Aorta (tissue), 5 donors: ENCODE measurements at places on chromosomes 6 and 20.

GRCh38 chr20:57457243-57458095 lies 66.3 kb downstream of the RBM38 start:
- peak; percentile 79 for DNase-seq

GRCh38 chr6:81790034-81790433 lies 37.6 kb upstream of the TENT5A start:
- DNase-seq = no peak

- no peak for DNase-seq
These were observed 99.2 kb downstream of the NKAIN2 start for GRCh38 chr6:123902738-123903313.

DNA sequence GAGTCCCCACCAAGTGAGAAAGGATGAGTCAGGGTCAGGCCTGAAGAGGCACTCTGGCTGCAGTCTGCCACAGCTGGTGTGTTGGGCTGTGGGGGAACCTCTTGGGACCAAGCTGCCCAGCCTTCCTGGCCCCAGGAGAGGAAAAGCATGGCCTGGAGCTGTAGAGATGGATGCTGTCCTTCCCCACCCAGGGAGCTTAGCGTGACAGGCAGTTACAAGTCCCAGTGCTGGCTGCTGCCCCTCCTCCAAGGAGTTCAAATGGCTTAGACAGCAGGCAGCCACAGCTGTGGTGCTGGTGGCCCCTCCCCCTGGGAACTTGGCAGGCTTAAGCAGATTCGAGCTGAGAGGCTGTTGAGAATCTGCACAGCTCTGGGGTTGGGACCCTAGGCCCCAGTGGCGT lies 253.2 kb downstream of the PLCB1 start:
- DNase-seq = no peak

GRCh38 chr6:166333172-166333995 lies 9.0 kb downstream of the SFT2D1 start:
- no peak for DNase-seq

GRCh38 chr6:35784200-35784599 lies 3.4 kb downstream of the CLPSL1 start:
- DNase-seq = no peak

DNA sequence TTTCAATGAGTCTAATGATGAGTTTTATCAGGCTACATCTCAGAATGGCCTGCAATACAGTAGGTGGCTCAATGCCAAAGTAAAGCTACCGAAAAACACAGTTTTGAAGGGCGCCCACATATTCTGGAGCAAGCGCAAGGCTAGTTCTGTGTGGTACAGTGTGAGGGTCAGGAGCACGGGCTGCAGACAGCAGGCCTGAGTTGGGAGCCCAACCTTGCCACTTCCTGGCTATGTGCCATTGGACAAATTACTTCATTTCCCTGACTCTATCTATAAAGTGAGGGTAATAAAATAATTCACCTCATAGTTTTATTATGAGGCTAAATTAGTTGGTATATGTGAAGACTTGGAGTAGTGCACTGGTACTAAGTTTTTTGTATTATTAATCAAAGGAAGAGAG lies 150.7 kb downstream of the OPN5 start:
- no peak for DNase-seq

DNA sequence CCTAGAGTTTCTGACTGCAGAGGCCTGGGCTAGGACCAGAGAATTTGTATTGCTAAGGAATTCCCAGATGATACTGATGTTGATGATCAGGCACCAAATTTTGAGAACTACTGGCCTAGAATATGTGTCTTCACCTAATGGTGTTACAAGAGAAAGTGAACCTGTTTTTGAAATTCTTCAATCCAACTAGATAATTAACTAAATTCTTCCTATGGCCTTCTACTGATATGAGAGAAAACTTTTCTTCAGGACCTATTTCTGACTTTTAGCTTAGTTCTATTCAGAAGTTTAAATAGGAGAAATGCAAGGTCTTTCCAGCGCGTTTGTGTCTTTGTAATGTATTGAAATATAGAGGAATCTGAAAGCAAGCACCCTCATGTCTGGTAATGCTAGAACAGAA lies 7.3 kb downstream of the NKAIN2 start:
- DNase-seq = no peak

- no peak for DNase-seq
These were observed 152.7 kb upstream of the FKBP1C start for GRCh38 chr6:63058601-63059000.

DNA sequence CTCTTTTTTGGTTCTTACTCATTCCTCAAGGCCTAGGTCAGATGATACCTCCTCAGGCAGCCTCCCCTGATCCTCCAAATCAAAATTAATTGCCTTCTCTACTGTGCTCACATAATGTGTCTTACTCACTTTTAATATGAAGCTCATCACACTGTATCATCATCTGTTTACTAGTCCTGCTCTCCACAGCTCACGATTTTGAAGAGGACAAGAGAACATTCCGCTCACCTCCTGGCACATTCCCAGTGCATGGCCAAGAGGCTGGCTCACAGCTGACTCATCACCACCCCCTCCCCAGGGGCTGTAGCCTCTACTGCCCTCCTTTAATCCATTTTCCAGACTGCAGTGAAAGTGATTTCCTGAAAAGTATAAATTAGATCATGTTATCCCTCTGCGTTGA lies 133.1 kb downstream of the ALDH8A1 start:
- DNase-seq = no peak

DNA sequence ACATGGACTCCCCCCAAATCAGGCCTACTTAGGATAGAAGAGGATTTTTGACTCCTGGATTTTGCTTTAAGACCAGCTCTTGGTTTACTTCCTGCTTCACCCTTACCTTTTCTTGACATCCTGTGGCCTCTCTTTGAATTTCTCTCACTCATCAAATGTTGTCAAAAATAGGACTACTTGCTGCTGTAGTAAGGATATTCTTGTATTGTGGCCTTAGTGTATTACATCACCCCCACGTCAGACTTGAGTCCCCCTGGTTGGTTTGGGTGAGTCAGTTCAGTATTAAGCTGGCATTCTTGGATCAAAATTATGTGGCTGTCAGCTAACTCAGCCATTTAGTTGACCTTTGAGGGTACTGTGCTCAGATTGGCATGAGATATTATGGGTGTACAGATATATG lies 1.1 kb downstream of the TPX2 start:
- no peak for DNase-seq

- no peak for DNase-seq
These were observed 72.3 kb upstream of the BTN3A2 start for GRCh38 chr6:26292709-26293108.

DNA sequence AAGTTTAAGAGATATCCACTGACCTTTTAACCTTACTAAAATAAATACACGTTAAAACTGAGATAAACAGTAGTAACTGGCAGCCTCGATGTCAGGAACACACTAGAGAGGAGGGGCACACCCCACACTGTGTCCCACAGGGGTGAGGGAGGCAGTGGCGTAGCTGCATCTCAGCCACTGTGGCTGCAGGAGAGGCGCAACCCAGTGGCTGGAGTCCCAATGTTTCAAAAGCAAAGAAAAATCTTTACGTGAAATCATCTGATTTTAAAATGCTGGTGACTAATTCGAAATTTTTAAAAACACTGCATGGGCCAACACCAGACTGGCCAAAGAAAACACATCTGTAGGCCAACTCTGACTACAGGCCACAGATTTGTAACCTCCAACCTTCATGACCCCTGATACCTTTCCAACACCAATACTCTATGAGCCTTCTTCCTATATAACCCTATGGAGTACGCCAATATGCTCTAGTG lies 54.7 kb downstream of the TRAM2 start:
- peak; percentile 84 for DNase-seq

DNA sequence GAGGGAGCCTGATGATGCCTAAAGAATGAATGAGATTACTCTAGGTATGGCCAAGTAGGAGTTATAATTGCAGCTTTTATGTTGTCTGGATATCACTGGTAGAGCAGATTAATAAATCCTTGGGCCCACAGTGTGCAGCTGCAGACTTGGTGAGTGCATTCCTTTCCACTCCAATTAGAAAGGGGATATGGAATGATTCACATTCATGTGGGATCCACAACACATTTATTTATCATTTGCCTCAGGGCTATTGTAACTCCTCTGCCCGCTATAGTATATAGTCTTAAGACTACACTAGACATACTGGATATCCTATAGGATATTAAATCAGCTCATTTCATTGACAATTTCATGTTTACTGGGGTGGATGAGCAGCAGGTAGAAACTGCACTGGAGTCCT lies 11.6 kb upstream of the HLA-G start:
- no peak for DNase-seq

- DNase-seq = no peak
These were observed 30.7 kb upstream of the TMX4 start for GRCh38 chr20:8050157-8050837.

DNA sequence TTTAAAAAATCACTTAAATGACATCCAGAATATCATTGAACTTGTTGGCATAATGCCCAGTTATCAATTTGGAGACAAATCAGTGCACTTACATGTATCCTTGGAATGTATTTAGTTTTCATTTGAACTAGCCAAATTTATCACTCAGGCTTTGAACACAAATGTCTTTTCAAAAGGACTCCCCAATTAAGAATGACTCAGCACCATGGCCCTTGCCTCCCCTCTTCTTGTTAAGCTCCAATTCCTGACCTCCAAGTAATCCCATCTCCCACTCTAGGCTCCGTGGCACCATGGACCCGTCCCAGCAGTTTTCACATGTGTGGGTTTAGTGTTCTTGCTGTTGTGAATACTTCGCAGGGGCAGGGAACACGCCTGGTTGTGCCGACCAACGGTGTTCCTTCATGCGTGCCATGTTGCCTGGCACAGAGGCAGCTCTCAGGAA lies 2.7 kb downstream of the AKAP12 start:
- no peak for DNase-seq

- no peak for DNase-seq
These were observed 37.8 kb downstream of the PTPRT start for GRCh38 chr20:43151901-43152300.

DNA sequence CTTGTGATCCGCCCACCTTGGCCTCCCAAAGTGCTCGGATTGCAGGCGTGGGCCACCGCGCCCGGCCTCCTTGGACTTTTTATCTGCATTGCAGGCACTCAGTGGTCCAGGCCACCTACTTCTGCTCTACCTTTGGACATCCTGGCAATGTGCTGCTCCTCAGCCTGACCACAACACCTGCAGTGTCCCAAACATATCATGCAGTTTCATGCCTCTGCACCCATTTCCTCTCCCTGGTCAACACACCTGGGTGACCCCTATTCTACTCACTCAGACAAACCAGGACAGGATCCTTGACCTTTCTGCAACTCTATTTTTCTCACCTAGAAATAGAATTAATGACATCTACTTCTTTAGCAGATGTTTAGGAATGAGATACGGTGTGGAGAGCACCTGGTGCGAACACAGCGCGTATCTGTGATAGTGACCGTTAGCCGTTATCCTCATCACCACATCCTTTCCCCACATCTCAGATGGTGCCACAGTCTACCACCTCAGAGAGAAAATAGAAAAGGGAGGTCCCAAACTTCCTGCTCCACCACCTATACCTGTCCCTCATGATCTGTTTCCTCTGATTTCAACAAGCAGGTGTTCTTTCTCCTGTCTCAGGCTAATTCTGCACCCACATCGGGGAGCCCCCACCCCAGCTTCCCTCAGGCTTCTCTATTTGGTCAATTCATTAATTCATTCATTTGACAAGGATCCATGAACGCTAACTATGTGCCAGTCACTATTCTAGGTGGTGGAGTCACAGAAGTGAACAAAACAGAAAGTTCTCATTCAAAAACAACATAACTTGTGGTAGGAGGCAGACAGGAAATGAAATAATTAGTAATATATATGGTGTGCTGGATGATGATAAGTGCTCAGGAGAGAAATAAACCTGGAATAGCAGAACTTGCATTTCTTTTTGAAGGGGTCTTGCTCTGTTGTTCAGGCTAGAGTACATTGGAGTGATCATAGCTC lies 4.3 kb upstream of the BTN3A2 start:
- DNase-seq = no peak

- DNase-seq = no peak
These were observed 14.4 kb upstream of the FAM217A start for GRCh38 chr6:4093288-4093687.

DNA sequence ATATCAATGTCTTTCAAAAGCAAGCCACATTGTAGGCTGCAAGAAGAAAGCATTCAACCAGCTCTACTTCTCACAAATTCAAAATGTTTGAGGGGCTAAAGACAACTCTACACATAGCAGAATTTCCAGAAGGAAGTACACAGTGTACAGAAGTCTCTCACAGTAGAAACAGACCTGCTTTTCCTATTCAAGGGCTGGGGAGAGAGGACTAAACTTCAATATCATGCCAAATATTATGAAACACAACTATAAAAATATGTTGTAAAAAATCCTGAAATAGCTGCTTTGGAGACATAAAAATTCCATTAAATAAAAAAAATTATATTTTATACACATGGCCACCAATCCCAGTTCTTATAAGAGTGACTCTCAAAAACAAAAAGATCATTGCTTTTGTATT lies 70.8 kb upstream of the IPCEF1 start:
- DNase-seq = no peak

DNA sequence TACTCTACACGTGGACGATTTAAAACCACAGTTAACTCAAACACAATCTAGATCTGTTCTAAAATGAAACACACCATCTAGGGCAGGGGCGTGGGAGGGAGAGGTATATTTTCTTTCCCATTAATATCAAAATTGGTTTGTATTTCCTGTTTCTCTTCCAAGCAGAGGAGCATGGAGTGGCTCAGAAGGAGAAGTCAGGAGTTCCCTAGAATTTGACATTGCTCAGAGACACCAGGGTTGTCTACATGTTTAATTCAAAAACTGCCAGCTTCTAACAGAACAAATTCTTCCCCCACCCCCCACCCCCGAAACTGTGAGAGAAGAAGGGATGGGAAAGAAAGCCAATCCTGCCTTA lies 2.3 kb downstream of the PREX1 start:
- DNase-seq = no peak

DNA sequence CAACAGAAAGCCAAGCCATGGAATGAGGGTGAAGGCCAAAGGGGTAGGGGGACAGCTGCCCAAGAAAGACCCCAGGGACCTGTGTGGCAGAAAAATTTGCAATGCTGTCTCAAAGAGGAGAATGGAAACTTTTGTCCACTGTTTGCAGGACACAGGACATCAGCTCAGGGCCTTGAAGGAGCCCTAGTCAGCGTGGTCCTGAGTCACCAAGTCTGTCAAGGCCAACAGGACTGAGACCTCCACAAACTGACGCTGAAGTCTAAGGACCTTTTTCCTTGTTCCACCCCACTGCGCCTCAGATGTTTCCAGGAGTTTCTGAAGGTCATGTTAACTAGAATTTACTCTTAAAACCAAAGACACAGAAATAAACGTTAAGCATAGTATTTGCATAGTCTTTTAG lies 31.8 kb upstream of the AVP start:
- no peak for DNase-seq

DNA sequence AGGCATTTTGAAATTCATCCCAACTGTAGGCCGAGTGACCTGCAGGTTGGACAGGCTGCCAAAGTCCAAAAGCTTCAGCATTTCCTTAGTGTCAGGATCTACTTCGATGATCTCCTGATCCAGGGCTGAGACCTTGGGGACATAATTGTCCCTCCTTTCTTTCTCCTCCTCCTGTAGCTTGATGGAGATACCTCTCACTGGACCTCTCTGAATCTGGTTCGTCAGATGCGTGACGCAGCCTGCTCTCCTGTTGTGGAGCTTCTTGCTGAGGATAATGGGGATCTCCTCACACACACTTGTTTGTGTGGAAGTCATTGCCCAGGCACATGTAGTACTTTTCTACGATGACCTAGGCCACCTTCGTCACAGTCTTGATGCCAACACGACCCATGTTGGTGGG lies 1.5 kb upstream of the MAS1L start:
- DNase-seq = no peak
